CD4-positive, alpha-beta T cell treated with Interleukin-10 for 1 hour (primary cell): ENCODE measurements at places on chromosomes 3 and 15.

- DNase-seq = no peak
Observed at GRCh38 chr3:197508461-197508860, 47.3 kb downstream of the BDH1 start.

- no peak for DNase-seq
Observed at GRCh38 chr15:39887211-39887610, 32.9 kb downstream of the GPR176 start.

DNA sequence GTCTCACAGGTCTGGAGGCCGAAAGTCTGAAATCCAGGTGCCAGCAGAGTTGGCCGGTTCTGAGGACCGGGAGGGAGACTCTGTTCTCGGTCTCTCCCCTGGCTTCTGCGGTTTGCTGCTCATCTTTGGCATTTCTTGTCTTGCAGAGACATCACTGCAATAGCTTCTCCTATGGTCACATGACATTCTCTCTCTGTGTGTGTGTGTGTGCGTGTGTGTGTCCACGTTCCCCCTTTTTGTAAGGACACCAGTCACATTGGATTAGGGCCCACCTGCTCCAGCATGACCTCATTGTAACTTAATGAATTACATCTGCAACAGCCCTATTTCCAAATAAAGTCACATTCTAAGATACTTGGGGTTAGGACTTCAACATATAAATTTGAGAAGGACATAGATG lies 12.4 kb upstream of the ATP10A start:
- DNase-seq = no peak

DNA sequence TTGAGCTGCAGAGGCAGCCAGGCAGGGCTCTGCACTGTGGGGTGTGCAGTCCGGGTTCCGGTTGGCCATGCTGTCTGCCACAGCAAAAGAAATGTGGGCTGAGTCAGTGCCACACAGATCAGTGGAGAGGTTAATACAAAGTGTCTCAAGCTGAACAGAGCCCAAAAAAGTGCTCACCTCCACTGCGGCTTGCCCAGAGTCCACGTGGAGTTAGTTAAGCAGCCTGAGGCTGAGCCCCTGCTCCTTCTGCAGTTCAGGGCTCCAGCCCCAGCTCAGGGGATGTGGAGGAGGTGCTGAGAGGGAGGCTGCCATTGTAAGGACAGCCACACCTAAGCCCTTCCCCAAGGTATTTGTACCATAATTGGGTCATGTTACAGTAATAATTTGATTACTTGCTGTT lies 85.3 kb downstream of the LRRK1 start:
- no peak for DNase-seq

GRCh38 chr3:179181021-179181472 lies 32.9 kb downstream of the PIK3CA start:
- DNase-seq = no peak

DNA sequence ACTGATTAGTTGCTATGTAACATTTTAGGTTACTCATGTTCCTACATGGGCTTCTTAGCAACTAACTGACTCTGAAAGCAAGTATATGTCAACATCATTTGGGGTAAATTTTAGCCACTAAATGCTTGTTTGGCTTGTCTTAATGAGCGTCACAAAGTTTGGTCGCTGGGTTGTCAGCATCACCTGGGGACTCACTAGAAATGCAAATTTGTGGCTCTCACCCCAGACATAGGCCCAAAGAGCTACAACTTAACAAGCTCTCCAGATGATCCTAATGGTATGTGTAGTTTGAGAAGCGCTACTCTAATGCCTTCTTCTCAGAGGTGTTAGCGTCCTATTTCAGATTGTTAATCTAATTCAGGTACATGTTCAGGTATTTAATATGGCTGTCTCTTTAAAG lies 32.7 kb upstream of the CPOX start:
- no peak for DNase-seq

- no peak for DNase-seq
Observed at GRCh38 chr15:75731248-75732151, 18.9 kb upstream of the CSPG4 start.

- no peak for DNase-seq
Observed at GRCh38 chr3:159028706-159029105, 226.9 kb downstream of the MFSD1 start.

- DNase-seq = no peak
Observed at GRCh38 chr3:5264093-5264600, 76.6 kb downstream of the EDEM1 start.

- DNase-seq = no peak
Observed at GRCh38 chr3:13123765-13124164, 50.5 kb upstream of the IQSEC1 start.

DNA sequence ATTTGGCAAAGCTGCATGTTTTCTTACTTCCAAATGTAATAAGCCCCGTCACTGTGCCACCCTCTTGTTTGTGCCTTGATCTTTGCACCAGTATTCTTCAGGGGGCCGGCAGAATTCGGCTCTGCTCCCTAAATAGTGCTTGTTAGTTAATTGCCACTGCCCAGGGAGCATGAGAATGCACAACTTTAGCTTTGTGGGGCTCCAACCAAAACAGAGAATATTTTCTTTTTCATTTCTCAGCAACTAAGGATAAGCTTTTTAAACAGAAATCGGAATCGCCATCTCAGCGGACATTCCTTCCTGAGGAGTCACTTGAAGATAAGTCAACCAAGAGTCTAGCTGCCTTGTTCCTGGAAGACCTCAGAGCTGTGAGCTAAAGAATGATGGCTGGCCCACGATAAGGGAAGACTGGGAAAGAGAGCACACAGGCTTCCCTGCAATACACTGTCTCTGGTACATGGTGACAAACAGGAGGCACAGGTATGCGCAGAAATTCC lies 106.0 kb downstream of the LRIG1 start:
- no peak for DNase-seq

DNA sequence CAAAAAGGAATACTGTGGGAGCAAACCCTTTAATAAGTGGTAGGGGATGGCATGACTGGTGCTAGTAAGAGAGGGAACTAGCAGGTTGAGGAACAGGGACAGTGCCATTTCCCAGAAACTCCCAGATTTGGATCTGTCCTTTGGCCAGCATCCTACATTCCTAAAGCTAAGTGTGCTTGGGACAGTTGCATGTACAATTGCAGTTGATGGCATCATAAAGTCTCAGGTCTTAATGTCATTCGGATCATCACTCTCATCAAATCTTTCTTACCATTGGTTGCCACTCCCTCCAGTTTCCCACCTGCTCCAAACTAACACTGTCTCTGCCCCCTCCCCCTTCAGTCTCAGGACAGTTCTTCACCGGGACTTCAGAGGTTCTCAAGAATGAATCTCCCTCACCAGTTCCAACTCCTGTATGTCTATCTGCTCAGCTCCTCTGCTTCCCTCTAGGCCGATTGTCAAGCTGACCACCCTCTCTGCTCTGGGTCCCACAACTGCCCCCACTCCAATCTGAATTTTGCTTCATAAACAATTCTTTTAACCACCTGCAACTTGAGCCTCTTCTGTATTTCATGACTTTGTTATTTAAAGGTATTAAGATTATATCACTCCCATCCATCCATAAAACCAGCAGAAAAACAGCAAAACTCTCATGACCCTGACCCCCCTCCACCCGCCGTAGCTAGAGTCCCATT lies 260.8 kb downstream of the CGGBP1 start:
- DNase-seq = no peak

DNA sequence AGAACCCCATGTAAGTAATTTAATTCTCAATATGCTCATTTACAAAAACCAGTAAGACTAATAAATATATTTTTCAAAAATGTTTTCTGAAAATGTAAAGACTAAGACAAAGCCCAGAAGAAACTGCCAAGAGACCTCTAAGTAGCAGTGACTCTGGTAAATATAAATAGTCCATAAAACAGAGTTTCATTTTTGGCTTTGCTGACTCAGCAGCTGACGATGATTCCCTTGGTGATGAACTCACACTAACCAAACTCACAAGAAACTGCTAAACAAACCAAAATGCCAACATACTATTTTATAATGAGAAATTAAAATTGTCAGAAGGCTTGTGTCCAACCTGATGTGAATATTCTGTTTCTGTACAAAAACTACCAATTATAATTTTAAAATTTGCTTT lies 31.5 kb upstream of the IMPG2 start:
- DNase-seq = no peak

DNA sequence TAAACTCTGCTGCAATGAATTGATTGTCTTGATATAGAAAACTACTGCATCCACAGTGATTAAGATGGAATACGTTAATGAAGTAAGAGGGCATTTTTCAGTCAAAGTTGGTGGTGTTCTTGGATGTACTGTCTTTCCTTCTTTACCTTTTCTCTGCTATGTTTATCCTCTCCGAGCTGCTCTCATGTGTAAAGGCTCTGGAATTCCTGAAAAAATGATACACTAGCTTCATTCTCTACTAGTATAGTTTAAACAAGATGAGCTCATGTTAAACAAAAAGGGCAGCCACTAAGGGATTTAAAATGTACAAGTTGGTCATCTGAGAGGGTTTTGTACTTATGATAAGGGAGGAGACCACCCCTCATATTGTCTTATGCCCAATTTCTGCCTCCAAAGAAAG lies 504.6 kb upstream of the NECTIN3 start:
- no peak for DNase-seq

DNA sequence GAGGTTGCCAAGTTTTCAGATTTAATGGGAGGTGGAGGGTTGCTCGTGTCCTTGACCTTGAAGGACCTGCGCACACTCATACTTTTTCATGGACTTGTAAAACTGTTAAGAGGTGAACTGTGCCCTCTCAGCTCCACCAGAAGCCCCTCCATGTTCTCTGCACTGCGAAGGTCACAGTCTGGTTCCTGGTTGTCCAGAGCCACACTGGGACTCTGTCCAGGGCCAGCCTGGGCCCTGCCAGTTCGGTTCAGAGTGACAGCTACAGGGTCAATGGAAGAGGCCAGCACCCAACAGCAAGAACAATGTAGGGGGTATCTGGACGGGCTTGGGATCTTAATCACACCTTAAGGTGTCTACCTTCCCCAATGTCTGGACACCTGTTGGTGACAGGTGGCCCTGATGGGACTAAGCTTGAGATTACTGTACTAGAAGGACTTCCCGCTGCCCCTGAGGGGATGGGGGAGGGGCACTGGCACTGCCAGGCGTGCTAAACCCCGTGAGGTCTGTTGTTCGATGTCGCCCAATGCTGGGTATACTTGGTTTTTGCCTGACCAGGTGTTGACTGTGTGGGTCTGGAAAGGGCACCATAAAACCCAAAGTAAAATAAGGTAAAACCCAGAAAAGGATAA lies 34.7 kb downstream of the GRK7 start:
- DNase-seq = peak; percentile 13

GRCh38 chr15:67303490-67304363 lies 49.1 kb downstream of the IQCH start:
- peak; percentile 64 for DNase-seq

- DNase-seq = peak; percentile 1
Observed at GRCh38 chr15:38129531-38130204, 123.0 kb upstream of the SPRED1 start.

- DNase-seq = no peak
Observed at GRCh38 chr3:170440344-170440743, 21.7 kb downstream of the CLDN11 start.

GRCh38 chr3:143188881-143189280 lies 69.3 kb downstream of the CHST2 start:
- DNase-seq = no peak

GRCh38 chr15:80991421-80991820 lies 1.8 kb upstream of the MESD start:
- no peak for DNase-seq

DNA sequence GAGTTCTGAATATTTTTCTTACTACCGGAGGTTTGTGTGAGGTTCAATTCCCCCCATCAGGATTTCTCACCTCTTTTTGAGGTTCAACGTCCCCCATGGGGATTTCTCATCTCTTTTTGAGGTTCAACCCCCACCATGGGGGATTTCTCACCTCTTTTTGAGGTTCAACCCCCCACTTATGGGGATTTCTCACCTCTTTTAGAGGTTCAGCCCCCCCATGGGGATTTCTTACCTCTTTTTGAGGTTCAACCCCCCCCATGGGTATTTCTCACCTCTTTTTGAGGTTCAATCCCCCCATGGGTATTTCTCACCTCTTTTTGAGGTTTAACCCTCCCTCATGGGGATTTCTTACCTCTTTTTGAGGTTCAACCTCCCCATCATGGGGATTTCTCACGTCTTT lies 26.3 kb downstream of the NDUFB4 start:
- no peak for DNase-seq

DNA sequence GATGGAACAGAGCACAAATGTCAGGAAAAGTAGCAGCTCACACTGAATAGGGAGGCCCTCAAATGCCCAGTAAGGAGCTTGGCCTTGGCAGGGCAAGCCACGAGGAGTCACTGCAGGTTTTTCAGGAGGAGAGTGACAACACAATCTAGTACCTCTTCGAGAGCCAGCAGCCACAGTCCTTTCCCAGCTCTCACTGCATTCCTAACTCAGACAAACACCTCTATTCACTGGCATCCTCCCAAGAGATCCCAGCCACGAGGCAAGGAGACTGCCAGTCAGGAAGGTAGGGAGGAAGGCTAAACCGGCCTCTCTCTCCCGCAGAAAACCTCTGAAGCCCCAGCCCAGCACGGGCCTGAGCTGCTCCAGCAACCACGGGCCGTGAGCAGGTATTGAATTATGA lies 146.0 kb upstream of the SMAD3 start:
- DNase-seq = no peak

DNA sequence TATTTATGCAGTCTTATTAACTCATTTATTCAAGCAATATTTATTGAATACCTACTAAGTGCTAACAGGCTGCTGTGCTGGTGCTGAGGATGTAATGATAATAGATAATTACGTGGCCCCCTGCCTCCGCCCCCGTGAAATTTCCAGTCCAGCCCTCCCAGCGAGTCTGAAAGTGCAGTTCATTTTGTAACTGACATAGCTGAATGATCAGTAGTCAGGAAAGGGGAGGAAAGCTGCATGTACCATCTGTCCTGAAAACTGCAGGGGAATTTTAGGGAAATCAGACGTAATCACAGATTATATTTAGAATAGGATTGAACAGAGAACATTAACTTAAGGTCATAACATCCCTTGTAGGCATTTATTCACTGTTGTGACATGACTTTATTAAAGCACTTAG lies 736.8 kb downstream of the MCTP2 start:
- no peak for DNase-seq

- no peak for DNase-seq
Observed at GRCh38 chr3:42061025-42061712, 30.0 kb upstream of the TRAK1 start.

DNA sequence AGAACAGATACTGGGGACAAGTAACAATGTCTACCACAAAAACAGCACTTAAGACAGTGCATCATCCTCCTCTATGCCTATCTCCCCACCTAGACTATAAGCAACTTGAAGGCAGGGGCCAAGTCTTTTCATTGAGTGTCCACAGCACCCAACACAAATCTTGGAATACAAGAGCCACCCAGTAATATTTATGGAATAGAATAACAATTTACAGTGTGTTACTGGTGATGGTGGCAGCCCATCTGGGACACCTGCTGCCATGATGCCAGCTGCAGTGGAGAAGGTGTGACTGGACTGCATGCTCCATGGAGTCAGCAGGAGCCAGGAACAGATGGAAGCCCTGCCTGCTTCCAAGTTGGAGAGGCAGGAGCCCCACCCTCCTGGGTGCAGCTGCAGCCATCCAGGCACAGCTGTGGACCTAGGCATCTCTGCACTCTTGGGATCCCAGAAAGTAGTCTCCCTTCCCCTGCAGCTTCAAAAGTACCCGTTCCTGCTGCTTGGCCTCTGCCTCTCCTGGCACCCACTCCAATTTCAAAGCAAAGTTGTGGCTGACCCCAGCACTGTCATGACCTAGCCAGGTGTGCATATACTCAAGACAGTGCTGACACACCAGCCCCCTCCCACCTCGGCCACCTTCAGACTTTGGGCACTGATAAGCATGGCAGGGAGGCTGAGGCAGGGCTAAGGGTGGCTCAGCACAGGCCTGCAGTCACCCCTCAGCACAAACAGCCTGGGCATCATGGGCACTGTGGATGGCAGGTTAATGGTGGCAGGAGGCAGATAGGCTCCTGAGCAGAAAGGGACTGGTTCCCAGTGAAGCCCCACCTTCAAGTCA lies 94.5 kb downstream of the TPRA1 start:
- no peak for DNase-seq
